ENCODE measurements at places on chromosomes 5 and 9. TPM values are rescaled to one million over a fixed set of nuclear protein-coding genes. Genes with fewer than 3 reads are reported as not detected.

DNA sequence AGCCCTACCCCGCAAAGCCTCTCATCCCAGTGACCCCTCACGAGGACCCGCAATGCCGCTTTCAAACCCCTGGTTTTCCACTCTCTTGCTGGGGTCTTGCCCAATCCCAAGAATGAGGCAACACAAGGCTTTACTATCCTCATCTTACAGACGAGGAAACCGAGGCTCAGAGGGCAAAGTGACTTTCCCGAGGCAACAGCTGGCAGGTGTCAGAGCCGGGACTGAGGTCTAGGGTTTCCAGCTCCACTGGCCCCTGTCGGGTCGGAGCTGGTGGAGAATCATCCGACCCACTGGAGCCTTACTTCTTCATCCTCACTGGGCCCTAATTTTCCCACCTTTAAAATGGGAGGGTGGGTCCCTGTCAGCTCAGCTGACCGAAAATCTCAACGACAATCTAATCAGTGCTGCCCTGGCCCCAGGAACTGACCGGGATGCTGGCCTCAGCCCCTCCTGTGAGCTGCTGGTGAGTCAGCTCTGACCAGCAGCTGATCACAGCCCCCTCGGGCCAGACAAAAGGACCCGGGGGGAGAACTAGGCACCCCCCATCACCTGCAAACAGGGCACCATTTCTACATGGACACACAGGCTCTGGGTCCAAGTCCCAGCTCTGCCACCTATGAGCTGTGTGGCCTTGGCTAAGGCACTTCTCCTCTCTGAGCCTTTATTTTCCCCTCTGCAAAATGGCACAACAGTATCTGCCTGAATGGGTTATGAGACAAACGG, 72.7 kb upstream of the STXBP1 start:
- no peaks in the 10 kb centered on the region for H3K36me3 ChIP-seq
- H3K27me3 ChIP-seq, result no peaks in the 10 kb centered on the region
- DNase-seq, result no peak
- H3K4me1 ChIP-seq, result no peaks in the 10 kb centered on the region
- no peak overlapping the region for H3K27ac ChIP-seq

GRCh38 chr9:107288701-107289100, 5.6 kb downstream of the RAD23B start:
- no peaks in the 10 kb centered on the region for H3K27me3 ChIP-seq
- H3K27ac ChIP-seq, result no peak overlapping the region
- DNase-seq, result no peak
- H3K4me1 ChIP-seq, result peaks cover 50% of the 10 kb centered on the region
- no peak overlapping the region for H3K4me3 ChIP-seq
- H3K36me3 ChIP-seq, result no peaks in the 10 kb centered on the region

DNA sequence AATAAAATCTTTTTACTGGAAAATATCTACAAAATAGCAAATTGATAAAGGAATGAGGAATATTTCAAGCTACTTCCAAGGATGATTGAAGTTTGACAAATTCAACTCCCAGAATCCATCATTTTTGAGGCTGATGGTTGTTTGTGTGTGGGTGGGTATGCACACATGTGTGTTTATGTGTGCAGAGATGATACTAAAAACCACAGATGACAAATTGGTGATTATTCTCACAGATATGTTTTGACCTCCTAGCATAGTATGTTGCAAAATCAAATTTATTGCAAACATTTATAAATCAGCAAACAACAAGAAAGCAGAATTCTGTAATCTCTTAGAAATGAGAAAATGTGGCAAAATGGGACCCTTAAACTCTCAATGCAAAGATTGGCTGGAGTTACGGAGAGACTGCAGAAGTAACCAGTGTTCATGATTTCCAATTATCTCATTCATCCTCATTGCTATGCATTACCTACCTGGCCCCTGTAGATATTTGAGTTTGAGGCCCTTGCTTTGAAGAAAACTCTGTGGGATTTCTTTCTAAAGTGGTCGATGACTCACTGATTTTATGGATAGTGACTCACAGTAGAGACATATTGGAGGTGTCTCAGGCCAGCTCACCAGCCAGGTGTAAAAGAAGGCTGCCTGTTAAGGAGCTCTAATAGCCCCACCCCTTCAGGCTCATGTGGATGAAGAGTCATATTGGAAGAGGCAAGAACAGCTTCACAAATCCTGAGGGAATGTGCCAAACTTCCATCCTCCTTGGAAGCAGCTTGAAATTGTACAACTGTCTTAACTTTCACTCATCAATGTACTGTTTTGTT, 44.6 kb upstream of the TMC1 start:
- no peak overlapping the region for H3K27ac ChIP-seq
- H3K4me1 ChIP-seq, result peaks cover 6% of the 10 kb centered on the region
- no peak for DNase-seq
- H3K27me3 ChIP-seq, result no peaks in the 10 kb centered on the region
- no peaks in the 10 kb centered on the region for H3K36me3 ChIP-seq
- H3K4me3 ChIP-seq, result no peak overlapping the region

GRCh38 chr5:127839496-127840197, 136.5 kb downstream of the CCDC192 start:
- H3K27ac ChIP-seq, result no peak overlapping the region
- H3K27me3 ChIP-seq, result no peaks in the 10 kb centered on the region
- no peak overlapping the region for H3K4me3 ChIP-seq
- DNase-seq, result no peak
- no peaks in the 10 kb centered on the region for H3K36me3 ChIP-seq

- no peak overlapping the region for H3K4me3 ChIP-seq
- H3K27me3 ChIP-seq, result no peaks in the 10 kb centered on the region
- peak overlapping the region; percentile 68 for H3K27ac ChIP-seq
Observed at GRCh38 chr9:131670247-131671132, 69.4 kb downstream of the RAPGEF1 start.

DNA sequence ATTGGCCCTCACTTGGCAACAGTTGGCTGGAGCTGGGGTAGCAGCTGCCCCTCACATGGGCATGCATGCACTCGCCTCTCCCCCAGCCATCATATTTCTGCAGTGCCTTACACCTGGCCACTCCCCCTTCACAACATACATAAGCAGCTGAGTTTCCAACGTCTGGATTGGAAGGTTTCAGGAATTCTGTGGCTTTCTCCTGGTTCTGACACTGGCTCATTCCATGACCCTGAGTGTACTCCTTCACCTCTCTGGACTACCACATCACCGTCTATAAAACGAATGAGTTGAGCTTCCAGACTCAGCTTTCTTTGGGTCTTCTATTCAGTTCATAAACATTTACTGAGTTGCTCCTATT, 84.3 kb downstream of the GALNT10 start:
- H3K36me3 ChIP-seq, result no peaks in the 10 kb centered on the region
- peaks cover 21% of the 10 kb centered on the region for H3K4me1 ChIP-seq
- no peaks in the 10 kb centered on the region for H3K27me3 ChIP-seq

DNA sequence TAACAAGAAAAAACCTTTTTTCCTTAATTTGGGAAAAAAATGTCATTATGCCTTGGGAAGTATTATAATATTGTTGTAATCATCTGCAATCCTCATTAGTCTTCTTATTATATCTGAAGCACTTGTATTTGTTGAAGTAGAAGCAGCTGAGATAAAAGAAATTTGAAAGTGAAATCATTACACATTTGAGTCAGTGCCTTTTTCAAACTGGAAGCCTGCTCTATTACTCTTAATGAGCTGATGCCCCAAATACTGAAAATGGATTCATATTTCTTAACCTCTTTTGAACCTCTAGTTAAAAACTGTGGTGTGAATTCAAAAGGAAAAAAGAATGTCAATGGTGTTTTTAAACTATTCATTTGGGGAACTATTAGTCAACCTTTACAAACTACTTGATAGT, 1027.7 kb downstream of the NR2F1-AS1 start:
- no peak overlapping the region for H3K4me3 ChIP-seq
- no peaks in the 10 kb centered on the region for H3K27me3 ChIP-seq

DNA sequence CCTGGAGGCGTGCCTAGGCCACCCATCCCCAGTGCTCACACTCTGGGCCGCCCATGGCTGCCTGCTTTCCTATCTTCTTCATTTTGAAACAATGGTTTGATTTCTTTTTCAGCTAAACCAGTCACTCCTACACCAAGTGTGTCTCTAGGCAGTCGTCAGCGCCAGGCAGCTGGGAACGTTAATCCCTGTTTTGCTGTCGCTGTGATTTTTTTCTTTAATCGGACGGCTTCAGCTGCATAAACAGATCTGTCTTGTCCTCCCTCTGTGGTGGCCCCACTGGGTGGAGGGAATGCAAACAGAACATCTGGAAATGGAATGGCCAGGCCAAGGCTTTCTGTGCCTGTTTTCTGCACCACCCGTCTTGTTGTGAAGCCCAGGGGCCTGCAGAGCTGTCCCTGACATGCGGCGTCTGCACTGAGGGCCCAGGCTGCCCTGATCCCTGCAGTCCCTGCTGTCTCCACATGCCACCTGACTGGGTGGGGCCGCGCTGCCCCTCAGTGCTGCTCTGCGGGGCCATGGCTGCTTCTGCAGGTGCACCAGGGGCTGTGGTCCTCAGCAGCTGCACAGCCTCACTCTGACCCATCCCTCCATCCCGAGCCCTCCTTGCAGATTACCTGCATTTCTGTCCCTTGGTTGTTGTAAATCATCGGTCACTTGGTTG, 51.5 kb downstream of the WNK2 start:
- DNase-seq, result no peak
- H3K4me1 ChIP-seq, result peaks cover 17% of the 10 kb centered on the region
- H3K4me3 ChIP-seq, result no peak overlapping the region
- no peaks in the 10 kb centered on the region for H3K36me3 ChIP-seq
- no peak overlapping the region for H3K27ac ChIP-seq

DNA sequence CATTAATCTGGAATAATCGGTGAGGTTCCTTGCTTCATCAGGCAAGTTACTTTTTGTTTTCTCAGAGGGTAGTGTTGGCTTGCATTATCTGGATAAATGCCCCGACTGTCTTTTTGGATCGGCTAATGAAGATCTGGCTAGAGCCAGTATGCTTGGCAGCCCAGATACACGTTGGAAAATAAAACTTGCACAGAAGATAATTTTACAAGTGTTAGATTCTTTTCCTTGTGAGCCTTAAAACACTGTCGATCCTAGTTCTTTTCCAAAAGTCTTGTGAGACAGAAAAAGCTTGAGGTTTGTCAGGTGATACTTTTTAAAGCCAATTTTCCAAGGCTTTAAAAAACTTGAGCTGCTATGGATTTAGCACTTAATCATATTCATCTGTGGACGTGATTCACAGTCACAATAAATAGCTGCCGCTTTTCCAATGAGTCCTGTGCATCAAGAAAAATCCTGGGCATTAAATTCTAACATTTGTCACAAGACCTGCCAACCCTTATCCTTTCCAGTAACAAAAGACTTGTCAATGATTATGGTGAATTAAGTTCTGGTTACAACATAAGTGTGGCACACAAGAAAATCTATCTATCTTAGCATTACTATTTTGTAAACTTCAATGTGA, 68.5 kb downstream of the PRLR start:
- no peaks in the 10 kb centered on the region for H3K27me3 ChIP-seq
- no peaks in the 10 kb centered on the region for H3K36me3 ChIP-seq
- H3K4me3 ChIP-seq, result no peak overlapping the region
- no peak for DNase-seq

DNA sequence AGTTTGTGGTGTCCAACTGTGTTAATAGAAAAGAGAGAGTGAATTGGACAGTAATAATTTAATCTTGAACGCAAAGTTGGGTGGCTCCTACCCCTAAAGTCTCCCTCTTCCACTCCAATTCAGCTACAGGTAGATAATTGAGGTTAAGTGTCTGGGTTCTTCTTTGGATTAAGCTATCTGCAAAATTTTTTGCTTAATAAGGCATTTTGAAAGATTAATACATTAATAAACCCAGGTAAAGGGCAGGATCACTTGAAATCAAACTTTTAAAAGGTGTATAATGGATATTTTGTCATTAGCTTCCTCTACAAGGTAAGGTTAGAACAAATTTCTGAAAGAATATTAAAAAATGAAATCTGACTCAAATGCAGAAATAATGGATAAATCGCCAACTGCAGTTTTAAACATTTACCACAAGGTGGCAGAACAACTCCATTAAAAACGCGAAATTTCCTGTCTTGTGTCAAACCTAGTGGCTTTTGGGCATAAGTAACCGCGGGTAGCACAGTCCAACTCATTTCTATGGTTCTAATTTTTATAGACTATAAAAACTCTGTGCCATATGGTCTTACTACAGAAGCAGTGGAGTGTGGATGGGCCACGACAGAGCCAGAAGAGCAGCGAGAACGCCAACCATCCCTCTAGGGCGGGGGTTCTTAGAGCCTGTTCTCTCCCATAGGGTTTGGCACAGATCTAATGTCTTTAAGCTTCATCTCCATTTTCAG, 276.5 kb downstream of the ARHGEF28 start:
- H3K4me3 ChIP-seq, result no peak overlapping the region
- no peaks in the 10 kb centered on the region for H3K27me3 ChIP-seq
- H3K27ac ChIP-seq, result no peak overlapping the region
- H3K36me3 ChIP-seq, result no peaks in the 10 kb centered on the region
- no peaks in the 10 kb centered on the region for H3K4me1 ChIP-seq

DNA sequence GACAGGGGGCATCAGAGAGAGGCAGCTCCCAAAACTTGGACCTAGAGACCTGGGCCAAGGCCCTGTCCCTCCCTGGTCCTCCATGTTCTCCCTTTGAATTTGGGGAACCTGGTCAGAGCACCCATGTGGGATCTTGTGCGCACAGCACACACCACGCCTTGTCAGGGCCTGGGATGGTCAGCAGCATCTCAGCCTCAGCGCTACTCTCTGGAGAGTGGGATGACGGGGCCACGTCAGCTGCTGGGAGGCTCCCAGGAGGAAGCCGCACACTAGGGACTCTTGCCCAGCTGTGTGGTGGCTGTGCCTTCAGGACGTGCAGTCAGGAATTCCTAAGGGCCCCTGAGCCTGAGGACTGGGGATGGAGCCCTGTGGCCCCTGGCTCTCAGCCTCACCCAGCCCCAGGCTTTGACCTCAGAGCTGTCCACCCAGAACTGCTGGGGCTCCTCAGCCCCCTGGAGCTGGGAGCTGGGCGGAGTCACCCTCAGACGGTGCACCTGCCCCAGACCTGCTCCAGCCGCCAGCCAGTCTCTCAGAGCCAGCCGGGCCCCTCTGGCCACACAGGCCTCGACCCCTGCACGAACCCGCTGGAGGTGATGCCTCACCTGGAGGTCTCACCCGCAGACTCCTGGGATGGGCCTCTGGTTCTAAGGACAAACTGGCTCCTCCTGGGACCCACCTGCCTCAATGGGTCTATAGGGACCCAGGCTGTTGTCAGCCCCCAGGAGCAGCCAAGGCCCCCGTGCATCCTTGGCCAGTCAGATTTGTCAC, 38.3 kb upstream of the EGFL7 start:
- no peak for DNase-seq
- H3K4me3 ChIP-seq, result no peak overlapping the region
- H3K27ac ChIP-seq, result no peak overlapping the region
- no peaks in the 10 kb centered on the region for H3K4me1 ChIP-seq

SPINK1 gene
- not detected for total RNA-seq

PCDHGA11 gene
- not detected for total RNA-seq
